Endothelial cell (in vitro differentiated cells): ENCODE measurements at places on chromosomes 4 and X. TPM values are rescaled to one million over a fixed set of nuclear protein-coding genes. Genes with fewer than 3 reads are reported as not detected.

DNA sequence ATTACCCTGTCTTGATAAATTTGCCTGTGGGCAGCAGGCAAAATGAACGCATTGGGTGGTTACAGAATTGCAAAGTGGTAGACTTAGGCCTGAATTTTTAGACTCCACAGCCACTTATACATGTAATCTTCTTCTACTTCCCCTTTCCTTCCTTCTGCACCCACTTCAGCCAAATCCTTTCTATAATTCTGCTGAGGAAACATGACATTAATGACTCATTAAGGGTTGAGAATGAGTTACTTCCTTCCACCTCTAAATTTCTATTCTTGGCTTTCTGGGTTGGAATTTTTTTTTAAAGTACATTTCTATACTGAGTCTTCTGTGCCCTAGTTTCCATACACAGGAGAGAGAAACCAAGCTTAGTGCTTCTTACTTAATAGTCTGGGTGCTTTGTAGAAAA is 10.1 kb downstream of the PAPSS1 start:
- DNase-seq: no peak

- no peak for DNase-seq
Observed at GRCh38 chrX:38006291-38006690, at the start of gene SYTL5. Gene SYTL5, plus strand, starts transcription at chrX:38006553. Its CDS starts 27,337 bp downstream, at chrX:38033890.

GRCh38 chr4:41069257-41069656 is 145.1 kb downstream of the APBB2 start:
- DNase-seq: no peak

DNA sequence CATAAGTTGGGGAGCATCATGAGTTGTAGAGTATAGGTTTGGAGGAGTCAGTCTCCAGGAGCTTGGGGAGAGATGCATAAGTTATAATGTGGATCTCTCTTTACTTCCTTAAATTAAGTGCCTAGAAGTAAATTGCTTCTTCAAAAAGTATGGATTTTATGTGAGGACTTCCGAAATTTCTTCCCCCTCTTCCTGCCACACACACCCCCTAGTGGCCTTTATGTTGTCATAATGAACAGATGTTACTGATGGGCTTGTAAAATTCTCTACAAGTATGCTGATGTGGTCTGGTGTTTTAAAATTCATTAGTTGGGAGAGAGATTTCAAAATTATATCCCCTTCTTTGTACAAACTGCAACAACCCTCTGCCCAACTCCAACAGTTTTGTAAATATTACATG is 2.3 kb upstream of the METTL14 start:
- DNase-seq: no peak

DNA sequence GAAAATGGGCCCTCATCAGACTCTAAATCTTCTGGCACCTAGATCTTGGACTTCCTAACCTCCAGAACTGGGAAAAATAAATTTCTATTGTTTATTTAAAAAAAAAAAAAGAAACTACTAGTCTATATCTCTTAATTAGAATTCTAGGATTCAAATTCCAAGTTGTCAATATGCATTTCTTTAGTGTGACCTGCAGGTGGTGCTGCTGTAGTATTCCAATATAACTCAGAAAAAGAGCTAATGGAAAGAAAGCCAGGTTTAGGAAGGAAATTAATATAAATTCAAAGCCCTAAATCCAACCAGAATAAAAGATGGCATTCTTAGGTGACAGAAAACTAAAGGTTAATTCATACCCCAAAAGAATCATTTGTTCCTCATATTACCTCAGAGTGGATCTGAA is 80.0 kb upstream of the NALF2 start:
- peak; percentile 17 for DNase-seq

- no peak for DNase-seq
Observed at GRCh38 chr4:81227138-81227537, 12.1 kb upstream of the PRKG2 start.

- DNase-seq: no peak
Observed at GRCh38 chr4:105399532-105400161, 74.2 kb downstream of the PPA2 start.

DNA sequence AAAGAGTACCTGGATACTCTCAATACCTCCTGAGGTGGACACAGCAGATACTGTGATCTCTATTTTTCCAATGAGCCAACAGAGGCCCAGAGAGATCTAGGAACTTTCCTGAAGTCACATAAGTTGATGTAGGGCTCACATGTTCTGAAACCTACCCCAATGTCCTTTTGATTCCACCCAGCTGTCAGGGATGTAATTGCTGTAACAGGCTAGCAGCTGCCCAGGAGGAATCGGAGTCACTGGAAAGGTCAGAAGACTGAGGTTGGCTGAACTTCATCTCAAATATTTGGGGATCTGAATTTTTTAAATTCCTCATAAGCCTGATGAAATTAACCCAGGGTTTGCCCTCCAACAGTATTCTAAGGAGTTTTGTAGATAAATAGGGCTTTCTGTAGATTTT is 52.5 kb upstream of the PROM1 start:
- DNase-seq: no peak

The KDM6A gene
- 38.4 TPM for total RNA-seq

The AFM gene
- total RNA-seq: 0.64 TPM

The HSFX4 gene
- not detected for total RNA-seq

The RAB40AL gene
- 0.62 TPM for total RNA-seq
